Stimulated activated CD8-positive, alpha-beta memory T cell treated with anti-CD3 and anti-CD28 coated beads, Interleukin-2, amount 100 ng/mL, for 1 hour (primary cell): ENCODE measurements at places on chromosomes 5 and 9.

- no peak for DNase-seq
These were observed 75.6 kb downstream of the ARHGEF28 start for GRCh38 chr5:73701566-73701965.

DNA sequence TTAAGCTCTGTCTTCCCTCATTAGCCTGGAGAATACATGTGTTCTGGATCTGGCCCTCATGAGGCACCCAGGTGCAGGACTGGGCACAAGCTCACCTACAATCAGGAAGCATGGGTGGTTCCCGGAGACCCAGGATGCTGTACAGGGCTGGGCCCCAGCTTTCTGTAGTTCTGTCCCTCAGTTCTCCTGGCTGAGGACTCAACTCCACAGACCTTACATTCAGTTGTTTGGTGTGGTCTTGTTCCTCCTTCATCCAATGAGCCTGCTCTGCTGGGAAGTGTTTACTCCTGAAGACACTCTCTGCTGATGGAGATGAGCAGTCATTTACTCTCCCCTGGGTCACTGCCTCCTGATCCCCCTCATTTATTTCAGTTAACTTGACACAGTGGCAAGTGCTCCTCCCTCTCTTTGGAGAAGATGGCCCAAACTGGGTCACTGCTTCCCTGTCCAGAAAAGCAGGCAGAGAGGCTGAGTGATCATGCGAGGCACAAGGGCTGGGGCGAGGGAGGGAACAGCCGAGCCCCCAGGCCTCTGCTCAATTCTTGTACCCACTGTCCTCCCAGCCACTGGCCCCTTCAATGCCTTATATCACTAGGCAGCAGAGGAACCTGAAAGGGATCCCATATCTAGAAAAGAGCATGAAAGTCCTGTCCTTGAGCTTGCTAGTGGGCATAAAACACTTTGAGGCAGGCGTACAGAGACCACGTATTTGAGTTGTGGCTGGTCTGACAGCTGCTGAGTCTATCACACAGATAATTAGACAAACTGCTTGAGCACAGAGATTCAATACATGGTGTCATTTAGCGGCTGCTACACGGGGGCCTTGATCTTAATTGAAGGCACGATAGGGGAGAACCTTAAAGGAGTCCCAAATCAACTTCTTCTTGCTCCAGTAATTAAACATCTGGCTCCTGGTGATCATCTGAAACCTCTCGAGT is 221.7 kb downstream of the FSTL4 start:
- DNase-seq = no peak

DNA sequence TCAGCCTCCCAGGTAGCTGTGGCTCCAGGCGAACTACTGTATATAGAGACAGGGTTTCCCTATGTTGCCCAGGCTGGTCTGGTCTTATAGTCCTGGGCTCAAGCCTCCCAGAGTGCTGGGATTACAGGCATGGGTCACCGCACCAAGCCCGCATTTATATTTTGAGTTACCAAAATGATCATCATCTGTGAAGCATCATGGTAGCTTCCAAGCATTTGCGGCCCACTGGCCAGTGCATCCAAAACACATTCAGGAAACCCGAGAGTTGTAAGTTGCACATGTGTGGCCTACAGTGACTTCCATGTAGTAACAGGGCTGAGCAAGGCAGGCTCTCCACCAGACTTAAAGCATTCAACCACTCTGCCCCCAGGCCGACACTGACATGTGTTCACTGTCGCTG is 2.3 kb downstream of the BRD3OS start:
- no peak for DNase-seq

DNA sequence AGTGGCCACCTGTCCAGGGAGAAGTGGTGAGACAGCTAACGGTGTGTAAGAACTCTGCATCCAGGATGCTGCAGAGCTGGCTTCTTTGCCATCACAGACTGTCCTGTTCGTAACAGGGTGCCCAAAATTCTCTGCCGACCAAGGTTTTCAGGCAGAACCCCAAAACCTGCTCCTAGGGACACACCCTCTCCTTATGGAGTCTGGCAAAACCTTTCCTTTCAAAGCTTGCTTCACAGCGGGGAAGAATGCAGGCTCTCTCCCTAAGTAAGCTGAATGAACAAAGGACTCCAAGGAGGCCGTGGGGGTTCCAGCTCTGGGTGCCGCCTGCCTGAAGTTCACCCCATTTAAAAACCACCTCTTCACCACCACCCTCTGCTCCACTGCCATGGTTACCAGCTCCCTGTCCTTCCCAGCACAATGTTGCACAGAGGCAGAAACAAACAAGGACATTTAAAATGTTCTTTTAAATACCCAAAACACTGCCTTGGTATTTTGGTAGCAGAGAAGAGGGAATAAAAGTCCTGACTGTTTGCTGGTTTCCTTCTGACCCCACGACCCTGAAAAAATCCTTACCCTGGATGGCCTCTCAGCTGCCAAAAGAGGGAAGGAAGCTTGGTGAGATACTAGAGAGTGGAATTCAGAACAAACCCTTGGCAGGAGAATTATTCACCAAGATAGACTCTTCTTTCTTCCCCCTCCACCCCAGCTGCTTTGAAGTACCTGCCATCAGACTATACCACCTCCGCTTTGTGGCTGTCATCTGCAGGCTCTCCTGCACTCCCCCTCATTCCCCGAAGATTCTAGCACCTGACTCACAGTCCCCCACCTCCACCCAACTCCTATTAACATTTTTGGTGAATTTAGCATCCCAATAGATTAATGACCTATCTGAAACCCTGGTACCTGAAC is 7.1 kb upstream of the KLF9 start:
- DNase-seq = no peak

- DNase-seq = no peak
These were observed 25.0 kb downstream of the LPAR1 start for GRCh38 chr9:111013250-111013649.

DNA sequence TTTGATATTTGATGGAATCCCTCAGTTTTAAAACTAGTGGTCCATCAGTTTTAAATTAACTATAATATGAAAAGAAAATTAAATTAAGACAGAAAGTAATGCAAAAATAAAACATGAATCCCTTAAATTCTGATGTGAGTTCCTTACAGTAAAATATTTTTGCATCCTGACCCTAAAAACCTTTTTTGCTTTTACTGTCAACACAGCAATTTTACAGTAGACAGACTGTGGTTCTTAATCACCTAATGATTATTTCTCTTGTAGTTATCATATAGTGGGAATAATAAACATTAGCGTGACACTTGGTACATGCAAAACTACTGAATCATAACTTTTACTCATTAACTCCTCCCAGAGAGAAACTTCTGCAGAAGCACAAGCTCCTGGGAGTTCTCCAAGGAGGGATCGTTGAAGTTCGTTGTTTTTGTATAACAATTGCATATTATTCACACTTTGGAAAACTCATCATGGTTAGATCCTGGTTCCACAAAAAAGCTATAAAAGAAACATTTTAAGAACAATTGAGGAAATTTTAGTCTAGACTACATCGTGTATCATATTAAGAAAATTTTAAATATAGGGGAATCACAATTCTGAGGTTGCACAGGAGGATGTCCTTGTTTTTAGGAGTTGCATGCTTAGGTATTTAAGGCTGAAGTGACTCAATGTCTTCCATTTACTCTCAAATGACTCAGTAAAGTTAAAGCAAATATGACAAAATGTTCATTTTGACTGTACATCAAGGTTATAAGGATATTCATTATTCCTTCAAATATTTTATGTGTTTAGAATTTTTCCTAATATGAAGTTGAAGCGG is 88.2 kb upstream of the NIPAL4 start:
- DNase-seq = no peak

- no peak for DNase-seq
These were observed 24.3 kb upstream of the FUBP3 start for GRCh38 chr9:130555061-130555460.

GRCh38 chr5:77396017-77396416 is 96.1 kb downstream of the WDR41 start:
- DNase-seq = no peak

- DNase-seq = no peak
These were observed 71.2 kb upstream of the GLIS3 start for GRCh38 chr9:4371108-4371507.

DNA sequence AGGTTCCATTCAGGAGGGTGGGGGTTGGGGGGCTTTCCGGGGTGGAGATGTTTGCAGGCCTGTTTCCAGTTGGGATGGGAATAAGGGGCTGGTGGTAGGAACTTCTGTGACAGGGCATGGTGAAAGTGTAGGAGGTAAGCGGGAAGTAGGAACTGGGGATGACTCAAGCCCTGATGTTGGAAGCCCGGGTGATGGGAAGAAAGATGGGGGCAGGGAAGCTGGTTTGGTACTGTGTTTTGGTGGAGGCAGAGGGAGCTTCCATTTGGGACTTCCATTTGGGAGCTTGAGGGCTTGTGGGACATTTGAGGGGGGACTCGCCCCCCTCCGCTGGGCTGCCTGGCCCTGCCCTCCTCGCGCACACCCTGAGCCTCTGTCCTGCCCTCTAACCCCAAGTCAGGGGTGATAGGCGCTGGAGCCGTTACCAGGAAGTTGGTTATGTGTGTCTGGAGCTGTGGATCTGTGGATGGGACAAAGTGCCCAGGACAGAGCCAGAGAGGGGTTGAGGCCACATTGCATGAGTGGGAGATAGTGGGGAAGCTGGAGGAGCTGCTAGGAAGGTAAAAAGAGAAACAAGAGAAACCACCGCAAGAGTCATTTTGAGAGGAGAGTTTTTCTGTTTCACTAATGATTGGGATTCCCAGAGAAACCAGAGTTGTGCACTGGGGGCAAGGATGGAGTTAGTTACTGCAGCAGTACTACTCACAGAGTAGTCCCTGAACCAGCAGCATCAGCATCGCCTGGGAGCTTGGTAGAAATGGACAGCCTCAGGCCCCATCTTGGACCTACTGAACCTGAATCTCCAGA is 6.6 kb downstream of the RGS14 start:
- no peak for DNase-seq

DNA sequence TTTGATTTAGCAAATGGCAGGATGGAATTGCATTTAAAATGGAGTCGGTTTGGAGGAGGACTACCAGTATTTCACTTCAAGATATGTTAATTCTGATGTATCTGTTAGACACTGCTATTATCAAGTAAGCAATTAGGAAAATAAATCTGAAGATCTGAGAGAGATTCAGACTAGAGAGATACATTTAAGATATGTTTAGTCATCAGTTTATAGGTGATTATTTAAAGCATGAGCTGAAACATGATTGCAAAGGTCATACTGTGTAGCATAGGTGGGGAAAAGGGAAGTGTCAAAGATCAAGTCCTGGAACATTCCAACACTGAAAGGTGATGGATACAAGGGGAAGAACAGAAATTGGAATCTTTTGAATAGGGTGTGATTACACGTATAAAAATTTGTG is 79.1 kb downstream of the FAM174A start:
- no peak for DNase-seq

GRCh38 chr5:96079075-96079474 is 117.4 kb upstream of the ELL2 start:
- DNase-seq = no peak

DNA sequence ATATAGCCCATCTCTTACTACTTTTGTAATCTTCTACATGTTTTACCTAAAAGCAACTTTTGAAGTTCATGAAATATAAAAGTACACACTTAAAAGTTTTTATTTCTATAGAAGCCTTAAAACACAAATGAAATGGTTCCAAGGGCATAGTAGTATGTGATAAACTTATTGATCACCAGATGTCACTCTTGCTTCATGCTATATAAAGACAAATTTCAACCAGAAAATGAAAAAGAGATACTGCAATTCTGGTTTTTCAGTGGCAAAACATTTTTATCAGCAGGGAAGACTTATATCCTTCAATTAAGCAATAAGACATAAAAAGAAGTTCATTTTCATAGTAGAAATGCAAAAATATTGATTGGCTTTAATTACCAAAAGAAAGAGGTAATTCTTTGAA is 69.4 kb upstream of the FBXL17 start:
- no peak for DNase-seq

- DNase-seq = no peak
These were observed 303.4 kb downstream of the ADGRV1 start for GRCh38 chr5:90861843-90862586.

DNA sequence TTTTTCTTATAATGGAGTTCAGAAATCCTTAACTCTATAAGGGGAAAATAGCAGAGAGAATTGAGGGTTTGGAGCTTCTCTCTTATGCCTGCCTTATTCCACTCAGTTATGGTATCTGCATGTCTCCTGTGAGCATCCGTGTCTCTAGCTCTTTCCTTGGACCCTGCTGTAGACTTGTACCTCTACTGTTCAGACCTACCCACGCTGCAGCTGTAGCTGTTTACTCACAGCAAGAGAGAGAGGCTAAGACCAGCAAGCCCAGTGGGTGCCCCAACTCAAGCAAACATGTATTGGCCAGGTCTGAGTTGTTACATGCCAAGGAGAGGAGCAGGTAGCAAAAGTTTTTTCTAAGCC is 7.1 kb upstream of the PCSK1 start:
- no peak for DNase-seq

DNA sequence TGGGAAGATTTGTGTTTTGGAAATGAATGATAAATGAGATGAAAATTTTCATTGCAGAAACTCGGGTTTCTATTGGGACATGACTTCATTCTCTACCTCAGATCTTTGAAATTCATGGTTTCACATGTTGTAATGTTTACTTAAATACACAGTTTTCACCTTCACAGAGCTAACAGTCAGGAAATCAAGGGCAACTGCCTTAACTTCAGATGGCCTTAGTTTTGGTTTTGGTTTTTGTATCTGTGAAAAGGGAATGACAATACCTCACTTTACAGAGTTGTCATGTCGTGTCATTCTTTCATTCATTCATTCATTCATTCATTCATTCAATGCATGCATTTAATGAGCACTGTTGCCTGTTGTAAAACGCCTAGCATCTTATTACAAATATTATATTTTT is 41.9 kb downstream of the NIM1K start:
- no peak for DNase-seq

DNA sequence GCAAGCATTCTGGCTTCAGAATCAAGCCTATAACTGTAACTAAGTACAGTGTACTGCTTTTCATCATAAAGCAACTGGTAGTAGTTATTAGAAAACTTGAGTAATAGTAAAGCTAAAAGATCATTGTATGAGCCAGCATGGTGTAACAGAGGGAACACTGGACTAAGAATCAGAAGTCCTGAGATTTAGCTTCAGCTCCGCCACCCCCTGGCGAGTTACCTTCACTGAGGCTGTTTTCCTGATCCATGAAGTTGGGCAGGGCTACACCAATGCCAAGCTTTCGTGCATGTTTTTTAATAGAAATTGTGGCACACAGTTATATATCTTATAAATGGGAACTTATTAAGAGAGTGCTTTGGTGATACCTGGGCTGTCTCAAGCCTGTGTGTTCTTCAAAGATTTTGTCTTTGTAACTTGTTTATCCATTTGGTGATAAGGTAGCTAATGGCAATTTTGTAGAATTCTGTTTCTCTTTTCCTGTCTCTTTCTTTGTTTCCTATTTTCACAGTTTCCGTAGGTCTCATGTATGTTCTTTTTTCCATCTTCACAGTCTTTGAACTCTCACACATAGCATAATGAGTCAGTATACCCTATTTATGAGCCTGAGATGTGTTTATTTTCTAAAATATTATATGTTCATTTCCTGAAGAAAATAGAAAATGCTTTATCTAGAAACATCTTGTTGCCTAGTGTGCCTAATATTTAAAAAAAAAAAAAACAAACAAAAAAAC is 102.3 kb downstream of the GDNF start:
- no peak for DNase-seq

DNA sequence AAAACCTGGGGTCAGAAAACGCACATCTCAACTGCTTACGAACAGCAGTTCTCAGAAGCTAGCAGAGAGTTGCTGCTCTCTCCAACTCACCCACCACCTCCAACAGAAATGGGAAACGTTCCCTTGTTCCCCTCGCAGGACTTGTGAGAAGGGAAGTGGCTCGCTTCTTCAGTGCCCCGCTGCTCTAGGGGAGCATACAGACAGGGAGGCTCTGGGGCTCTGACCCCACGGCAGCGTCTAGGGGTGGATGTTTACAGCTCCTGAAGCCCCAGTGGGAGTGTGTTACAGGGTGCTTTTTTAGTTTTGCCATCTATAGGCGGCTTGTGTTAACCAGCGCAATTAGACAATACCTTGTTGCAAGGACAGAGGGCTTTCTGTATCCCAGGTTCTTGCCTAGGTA is 267.7 kb upstream of the ACTBL2 start:
- DNase-seq = no peak
